Hematopoietic multipotent progenitor cell treated with erythropoietin and hydrocortisone succinate and interleukin-3 and kit ligand, for 6 days (in vitro differentiated cells): ENCODE measurements at places on chromosomes 12 and 14.
A peak's percentile ranks its signal among the peaks of the same experiment; 100 is the strongest.

DNA sequence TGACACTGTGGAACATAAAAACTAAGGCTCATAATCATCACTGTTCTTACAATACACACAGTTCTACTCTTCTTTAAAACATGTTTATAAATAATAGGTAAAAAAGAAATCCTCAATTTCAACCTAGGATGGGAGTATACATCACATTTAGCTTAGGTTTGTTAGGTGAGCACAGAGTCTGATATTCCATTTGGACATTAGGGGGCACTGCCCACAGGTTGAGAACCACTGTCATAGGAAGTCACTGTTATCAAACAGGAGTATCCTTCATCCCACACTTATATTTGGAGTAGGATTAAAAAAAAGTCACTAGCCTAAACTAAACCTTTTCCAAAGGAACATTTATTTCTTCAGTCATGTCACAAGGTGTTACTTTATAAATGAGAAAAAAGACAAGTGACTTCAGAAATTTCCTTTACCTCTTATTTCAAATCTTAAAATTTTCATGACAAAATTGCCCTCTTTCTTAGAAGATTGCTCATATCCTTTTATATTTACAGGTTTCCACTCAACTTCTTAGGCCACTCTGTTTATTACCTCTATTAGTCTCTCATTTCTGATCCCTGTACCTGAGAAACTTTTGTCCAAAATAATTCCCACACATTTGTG, 240.6 kb downstream of the CPNE8 start:
- DNase-seq, result peak; percentile 60

- DNase-seq, result no peak
Observed at GRCh38 chr12:106954462-106955376, 988 bp upstream of the TMEM263 start.

DNA sequence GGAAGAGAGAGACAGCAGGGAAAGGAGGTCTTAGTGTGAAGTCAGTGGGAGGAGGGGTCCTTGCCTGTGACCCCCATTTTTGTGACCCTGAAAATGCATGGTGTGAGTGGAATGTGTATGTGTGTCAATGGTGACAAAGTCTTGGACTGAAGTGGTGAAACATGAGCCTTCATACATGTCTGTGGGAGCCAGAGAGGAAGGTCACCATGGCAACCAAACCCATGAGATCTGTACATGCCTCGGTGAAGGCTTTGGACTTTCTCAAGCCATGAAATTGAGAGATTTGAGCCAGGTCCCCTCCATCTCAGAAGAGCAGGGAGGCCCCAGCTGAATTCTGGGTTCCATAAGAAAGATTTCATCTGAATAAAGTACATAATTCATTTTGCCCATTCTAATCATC, 108.7 kb downstream of the TTC8 start:
- no peak for DNase-seq

- no peak for DNase-seq
Observed at GRCh38 chr12:131466932-131467331, 244.0 kb upstream of the SFSWAP start.

GRCh38 chr12:9872742-9873141, 3.6 kb upstream of the CLEC2B start:
- no peak for DNase-seq

DNA sequence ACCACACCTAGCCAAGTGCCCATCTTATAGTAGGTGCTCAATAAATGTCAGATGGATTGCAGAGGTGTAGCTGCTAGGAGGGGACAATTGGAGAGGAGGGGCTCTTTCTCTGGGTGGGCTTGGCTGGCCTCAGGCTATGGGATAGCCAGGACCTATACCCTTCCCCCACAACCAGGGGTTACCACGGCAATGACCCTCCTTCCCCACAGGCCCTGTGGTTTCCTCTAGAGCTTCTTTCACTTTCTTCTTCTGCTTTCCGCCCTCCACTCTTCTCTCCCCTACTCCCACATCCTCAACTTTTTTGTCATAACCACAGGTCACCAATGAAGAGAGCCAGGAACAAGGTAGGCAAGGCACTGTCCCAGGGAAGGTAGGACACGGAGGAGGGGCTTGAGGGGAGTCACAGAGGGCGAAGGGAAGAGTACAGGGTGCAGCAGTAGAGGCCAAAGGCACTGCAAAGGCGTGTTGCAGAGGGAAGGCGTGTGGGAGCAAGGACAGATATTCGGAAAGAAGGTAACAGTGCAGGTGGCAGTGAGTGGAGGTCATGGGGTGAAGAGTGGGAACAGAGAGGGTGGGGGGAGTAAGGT, 1.9 kb upstream of the ITGB7 start:
- peak; percentile 69 for DNase-seq

DNA sequence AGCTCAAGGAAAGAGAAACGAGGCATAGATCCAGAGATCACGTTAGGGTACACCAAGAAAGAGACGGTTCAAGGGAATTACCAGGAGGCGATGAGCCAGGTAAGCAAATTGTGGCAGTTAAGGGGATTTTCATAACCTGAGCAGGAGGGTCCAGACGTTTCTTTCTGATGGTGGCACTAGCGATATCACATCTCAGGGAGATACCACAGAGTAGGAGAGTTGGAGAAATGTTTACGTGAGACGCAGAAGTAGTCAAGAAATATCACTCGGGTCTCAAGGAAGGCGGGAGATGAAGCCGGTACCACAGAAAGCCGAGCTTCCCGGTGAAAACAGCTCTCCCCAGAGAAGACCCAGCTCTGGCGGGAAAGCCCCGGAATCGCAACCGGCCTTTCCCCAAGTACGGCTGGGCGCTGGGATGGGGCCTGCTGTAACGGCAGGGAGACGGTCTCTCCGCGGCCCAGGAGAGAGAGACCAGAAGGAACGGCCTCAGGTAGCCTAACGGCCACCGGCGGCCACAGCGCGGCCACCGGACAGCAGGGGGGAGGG, 485 bp downstream of the SENP1 start:
- peak; percentile 60 for DNase-seq

GRCh38 chr14:22796087-22796707, 19.0 kb downstream of the SLC7A7 start:
- DNase-seq, result no peak

DNA sequence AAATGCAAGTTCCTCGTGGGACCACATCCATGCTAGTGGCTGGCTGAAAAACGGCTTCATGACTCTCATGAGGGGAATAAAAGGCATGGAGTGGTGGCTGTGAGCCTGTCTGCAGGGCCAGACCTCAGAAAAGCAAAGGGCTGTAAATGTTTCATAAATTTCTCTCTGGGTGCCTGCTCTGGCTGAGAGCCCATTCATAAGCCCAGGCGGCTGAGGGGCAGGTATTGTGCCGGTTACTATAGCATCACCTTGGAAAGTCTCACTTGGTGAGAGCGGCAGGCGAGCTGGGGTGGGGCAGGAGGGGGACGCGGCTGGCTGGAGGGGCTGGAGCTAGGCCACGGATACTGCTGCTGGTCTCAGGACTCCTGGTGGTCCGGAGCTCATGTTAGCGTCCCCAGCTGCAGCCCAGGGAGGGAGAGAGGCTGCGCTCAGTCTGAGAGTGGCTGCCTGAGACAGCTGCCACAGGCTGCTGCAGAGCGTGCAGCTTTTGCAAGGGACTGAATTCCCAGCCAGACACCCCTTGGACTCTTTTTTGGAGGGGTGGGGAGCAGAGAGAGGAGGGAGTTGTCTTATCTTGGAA, at the start of gene SLC17A8:
Gene SLC17A8 (plus strand): TSS at position 431 of the 580 bp plus-strand sequence. CDS start 318 bp downstream, outside the sequence.
- DNase-seq, result no peak

- DNase-seq, result no peak
Observed at GRCh38 chr12:105347499-105347898, 17.0 kb downstream of the C12orf75 start.

GRCh38 chr12:108642269-108642870, 8.7 kb upstream of the SELPLG start:
- no peak for DNase-seq

DNA sequence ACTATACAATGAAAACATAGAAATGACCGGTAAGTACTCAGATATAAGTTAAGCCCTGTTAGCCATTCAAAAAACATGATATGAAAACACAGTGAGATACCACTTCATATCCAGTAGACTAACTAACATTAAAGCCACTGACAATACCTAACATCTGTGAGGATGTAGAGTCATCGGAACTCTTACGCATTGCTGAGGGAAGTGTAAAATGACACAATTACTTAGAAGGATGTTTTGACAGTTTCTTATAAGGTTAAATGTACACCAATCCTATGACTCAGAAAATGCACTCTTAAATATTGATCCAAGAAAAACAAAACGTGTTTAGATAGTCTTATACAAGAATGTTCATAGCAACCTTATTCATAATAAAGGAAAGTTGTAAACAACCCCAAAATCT, 782.9 kb downstream of the BCL11B start:
- DNase-seq, result no peak

DNA sequence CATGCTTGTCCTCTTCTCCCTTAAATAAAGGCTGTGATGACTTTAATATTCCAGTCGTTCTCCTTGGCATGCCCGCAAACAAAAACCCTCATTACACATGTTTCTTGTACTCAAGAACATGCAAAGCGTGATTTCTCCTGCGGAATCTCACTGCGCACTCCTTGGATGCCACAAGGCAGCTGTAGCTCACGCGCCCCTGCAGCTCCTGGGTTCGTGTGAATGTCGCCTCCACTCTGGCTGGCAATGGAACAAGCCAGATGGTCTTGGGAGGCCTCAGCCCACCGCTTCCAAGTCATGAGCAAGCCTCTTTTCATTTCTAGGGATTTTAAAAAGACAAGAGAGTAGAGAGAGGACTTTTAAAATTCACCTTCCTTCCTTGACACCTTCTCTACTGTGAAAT, 403.8 kb downstream of the PCNX1 start:
- DNase-seq, result no peak

DNA sequence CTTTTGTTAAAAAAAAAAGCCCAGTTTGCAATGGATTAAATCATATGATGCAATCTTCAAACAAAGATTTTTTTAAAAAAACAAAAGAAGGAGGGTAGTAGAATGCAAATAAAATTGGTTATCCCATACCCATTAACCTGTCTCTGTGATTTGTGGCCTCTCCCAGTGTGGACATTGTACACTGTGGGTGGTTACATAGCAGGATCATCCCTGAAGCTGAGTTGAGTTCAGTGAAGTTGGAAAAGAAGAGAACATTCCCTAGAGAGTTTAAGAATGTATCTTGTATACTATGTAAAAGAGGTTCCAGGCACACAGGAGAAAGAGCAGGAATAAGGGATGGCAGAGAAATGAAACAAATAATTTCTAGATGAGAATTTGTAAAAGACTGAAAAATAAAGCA, 142.4 kb upstream of the SLC16A7 start:
- no peak for DNase-seq

GRCh38 chr12:25377469-25378177, 126.9 kb upstream of the KRAS start:
- peak; percentile 15 for DNase-seq

DNA sequence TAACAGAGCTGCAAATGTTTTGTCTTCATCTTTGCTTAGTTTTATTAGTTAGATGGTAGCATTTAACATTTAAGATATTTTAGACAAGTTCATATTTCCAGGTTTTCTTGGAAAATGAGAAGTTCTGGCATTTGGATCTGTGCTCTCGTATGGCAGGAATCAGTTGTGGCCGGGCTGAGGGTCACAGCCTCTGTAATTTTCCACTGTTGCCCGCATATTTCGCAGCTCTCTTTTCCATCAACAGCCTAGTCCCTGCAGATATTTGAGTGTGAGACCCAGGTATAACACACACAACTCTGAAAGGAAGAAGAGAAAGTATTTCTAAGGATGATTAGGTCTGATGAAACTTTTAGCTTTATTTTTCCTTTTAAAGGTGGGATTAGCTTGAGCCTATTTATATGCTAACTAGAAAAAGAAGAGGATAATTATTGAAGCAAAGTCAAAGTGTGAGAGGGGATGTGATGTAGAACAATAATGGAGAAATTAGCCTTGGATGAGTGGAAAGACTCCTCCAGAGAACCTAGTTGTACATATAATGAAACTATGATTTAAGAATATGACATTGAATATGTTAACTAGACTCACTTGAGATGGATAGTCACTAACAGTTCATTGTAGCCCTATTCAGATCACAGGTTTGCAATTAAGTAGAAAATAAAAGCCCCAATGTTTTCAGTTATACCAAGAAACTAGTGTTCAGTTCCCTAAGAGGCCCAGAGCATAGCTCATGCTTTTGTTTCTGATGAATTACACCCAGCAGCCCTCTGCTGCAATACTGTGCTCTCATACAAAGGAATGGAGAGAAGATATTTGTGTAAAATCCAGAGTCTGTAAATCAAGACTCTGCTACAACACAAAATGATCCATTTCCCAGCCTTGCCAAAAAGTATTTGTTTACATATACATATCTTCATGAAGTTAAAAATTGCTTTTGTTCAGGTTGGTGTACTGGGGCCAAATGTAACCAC, 158.4 kb downstream of the C12orf50 start:
- DNase-seq, result no peak

DNA sequence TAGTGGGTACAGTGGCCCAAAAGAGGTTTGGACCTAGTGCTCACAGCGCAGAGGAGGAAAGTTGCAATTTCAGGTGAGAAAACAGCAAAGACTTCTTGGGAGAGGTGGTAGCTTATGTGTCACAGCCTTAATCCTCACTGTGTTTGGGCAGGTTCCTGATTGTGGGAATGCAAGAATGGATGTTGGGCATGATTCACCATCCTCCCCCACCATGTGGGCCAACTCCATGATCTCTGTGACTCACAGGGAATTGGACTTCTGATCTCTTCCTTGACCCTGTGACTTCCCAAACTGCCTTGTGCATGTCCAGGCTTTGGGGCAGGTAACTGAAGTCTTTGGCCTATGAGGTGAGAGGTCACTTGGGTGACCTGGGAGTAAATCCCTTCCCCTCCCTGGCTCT, 1.8 kb upstream of the CHST11 start:
- DNase-seq, result no peak

DNA sequence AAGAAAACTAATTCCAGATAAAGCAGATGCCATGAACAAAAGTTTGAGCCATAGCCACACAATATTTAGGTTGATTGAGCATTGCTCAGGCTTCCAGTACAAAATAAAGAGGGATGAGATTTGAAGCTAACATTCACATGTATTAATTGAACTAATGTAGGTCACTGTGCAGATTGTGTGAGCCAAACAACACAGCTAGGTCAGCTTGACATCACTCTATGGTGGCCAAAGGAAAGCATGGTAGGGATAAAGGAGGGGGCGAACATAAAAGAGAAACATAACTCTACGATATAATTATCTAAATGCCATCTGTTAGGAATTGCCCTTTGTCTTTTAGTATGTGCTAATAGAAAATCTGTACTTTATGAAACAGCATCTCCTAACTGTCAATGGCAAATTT, 477.7 kb upstream of the SYT1 start:
- DNase-seq, result no peak

DNA sequence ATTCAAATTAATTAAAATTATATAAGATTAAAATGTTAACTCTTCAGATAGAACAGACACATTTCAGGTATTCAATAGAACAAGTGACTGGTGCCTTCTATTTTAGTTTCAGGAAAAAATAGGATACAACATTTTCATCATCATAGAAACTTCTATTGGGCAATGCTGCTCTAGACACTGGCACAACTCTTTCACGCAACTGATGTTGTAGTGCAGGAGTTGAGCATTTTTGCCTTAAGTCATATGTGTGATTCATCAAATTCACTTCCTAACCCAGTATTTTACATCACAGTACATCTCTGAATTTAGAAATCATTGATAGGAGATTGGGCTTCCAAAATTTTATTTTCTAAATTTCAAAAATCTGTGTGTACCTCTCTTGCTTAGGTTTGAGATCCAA, 215.4 kb upstream of the DIO2 start:
- DNase-seq, result no peak

- peak; percentile 48 for DNase-seq
Observed at GRCh38 chr12:93847517-93848474, 170.6 kb downstream of the CRADD start.

GRCh38 chr14:58107041-58107440, 45.0 kb downstream of the ARMH4 start:
- no peak for DNase-seq

GRCh38 chr12:93733358-93733757, 56.2 kb downstream of the CRADD start:
- DNase-seq, result no peak

- DNase-seq, result no peak
Observed at GRCh38 chr12:5189173-5189572, 145.5 kb downstream of the KCNA5 start.
